Ureter (tissue), 1 donor: ENCODE measurements at places on chromosomes 1 and 21.

GRCh38 chr1:210857705-210858104 lies 276.2 kb downstream of the KCNH1 start:
- no peak for DNase-seq

DNA sequence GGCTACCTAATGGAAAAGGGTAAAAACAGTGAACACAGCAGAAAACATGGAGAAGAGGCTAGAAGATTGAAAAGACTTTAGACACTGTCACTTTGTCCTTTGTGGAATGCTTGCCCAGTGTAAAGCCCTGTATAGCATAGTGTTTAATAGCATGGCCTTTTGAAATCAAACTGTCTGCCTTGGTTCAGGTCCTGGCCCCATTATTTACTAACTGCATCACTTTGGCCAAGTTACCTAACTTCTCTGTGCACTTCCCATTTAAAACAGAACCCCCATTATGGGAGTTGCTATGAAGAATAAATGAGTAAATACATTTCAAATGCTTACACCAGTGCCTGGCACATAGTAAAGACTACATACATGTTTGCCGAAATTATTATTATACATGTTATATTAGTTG lies 12.1 kb downstream of the PHC2 start:
- no peak for DNase-seq

DNA sequence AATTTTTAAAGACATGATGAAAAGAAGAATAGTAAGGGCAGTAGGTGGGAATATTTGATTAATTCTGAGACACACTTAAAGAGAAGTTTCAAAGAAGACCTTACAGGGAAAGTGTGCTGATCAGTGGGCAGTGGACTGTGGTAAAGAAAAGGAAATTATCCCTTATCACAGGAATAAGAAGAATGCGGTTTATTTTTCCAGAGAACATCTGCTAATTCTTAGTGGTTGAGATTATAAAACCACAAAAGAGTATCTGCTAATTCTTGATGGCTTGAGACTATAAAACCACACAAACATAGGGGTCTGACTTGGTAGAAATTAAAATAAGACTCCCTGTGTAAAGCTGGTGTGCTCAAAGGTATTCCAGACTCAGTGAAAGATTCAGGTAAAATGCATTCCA lies 60.0 kb upstream of the KCTD3 start:
- no peak for DNase-seq

DNA sequence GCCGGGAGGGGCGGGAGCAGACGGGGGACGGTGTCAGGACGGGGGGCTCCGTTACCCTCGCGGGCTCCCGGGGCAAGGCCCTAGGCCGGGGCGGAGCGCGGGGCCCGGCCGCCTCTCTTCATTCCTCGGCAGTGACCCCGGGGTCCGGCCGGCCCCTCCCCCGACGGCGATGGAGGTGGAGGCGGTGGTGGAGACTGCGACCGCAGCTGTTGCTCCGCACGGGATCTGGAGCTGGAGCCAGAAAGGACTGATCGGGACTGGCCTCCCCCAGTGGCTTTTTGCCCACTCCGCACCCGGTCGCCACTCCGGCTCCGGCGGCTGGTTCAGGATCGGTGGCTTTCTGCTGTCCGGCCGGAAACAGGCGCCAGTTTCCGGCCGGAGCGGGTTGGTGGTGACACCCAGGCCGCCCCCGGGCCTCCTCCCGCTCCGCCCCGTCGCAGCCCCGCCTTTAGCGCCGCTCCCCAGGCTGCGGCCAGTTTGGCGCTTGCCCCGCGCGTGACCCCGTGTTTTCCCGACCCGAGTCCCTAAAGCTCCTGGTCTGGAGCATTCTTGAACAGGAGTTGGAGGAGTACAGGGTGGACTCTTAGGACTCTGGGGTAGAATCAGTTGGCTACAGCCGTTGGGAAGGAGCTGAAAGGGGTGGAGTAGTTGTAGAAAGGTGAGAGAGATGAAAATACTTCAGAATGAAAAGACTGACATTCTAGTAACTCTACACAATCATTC lies at the start of gene OTUD7B:
TSS of gene OTUD7B (minus strand) at position 334 of the 723 bp plus-strand sequence. CDS start 33,216 bp downstream, outside the sequence.
- peak; percentile 88 for DNase-seq
